T1000 (cell line): ENCODE measurements at places on chromosomes 5 and 9.

- no peak for DNase-seq
Measured at GRCh38 chr5:8493176-8493575, 624.2 kb downstream of the MTRR start.

DNA sequence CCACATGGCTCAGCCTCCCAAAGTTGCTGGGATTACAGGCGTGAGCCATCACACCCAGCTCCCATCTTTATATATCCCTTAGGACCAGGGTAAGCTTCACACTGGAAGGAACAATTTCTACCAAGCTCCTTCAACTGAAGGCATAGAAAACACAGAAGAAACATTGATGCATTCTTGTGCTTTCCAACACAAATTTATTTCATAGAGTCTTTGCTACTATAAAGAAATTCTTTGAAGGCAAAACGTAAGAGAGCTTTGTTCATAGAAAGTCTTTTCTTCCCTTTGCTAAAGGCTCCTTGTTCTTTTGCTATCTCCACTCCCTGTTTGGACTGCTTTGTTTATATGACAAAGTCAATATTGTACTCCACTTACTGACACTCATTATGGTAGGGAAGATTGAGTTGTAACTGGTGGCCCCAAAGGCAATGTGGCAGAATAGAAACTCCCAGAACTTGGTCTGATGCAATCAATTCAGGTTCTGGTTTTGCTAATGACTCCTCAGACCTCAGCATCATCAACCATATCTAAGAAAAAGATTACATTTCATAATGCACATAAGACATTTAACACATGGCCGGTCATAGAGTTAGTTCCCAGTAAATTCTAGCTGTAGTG is 97.4 kb upstream of the CLINT1 start:
- no peak for DNase-seq

DNA sequence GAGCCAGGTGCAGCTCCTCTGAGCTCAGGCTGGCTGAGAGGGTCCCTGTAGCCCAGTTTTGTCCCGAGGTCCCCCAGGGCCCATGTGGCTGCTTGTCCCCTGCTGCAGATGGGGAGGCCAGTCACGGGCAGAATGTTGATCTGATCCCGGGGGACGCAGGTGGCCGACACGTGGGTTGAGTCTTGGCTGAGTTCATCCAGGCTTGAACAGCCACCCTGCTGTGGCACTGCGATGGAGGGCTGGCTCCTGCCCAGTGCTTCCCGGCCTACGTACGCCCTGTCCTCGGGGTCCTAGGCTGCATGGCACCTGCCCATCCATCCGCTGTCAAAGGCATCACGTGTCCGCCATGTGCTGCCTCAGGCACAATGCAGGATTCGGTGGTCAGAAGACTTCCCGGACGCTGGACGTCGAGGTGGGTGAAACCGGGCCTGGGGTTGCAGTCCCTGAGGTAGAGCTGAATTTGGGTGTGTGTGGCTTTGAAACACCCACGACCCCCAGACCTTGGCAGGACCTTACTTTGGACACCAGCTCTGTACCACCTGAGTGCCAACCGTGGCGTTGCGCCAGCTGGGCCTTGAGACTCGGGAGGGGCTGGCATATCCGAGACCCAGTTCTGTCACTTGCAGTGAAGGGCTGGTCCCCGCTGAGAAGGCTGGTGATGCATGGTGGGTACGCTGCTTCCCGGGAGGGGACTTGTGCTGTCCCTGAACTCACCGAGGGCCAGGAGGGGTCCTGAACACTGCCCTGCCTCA is 22.3 kb downstream of the RXRA start:
- DNase-seq: no peak

DNA sequence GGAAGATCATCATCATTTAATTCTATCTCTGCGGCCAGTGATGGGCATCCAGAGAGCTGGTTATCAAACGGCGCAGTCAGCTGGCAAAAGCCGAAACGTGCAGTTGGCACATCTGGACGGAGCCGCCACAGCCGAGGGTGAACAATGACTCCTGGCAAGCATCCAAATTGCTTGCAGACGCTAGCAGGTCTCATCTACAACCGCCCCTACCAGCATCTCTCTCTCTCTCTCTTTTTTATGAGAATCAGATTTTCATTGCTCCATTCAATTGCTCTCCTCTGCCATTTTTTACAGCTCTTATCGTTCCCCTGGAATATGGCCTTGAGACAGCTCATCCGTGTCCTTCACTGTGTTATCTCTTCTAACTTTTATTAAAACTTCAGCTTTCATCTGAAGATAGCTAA is 165.2 kb downstream of the MAPKAP1 start:
- no peak for DNase-seq

- DNase-seq: no peak
Measured at GRCh38 chr5:180233729-180234128, 24.7 kb upstream of the RASGEF1C start.

DNA sequence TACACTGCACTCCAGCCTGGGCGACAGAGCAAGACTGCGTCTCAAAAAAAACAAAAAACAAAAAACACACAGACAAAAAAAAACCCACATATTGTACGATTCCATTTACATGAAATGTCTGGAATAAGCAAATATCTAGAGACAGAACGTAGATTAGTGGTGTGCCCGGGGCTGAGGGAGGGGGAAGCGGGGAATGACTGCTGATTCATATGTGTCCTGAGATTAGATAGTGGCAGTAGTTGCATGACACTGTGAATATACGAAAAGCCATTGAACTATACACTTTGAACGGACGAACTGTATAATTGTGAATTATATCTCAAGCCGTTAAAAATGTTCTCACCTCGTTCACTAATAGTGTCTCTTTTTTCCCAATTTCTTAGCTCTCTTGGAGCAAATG is 23.9 kb downstream of the FGF1 start:
- no peak for DNase-seq

DNA sequence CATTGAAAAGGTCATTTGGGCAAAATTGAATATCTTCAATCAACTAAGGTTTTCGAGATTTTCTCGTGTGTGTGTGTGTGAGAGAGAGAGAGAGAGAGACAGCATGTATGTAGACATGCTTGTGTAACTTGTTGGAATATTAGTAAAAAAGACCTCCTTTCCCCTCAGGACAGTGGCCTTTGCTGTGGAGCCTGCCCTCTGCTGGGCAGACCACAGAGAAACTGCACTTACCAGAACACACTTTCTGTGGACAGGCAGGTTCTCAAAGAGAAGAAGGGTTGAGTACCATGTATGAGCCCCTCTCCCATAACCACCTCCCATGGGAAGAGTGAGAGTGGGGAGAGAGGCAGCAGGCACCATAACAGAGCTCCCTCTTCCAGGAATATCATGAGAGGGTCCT is 45.6 kb downstream of the CFAP90 start:
- DNase-seq: no peak

DNA sequence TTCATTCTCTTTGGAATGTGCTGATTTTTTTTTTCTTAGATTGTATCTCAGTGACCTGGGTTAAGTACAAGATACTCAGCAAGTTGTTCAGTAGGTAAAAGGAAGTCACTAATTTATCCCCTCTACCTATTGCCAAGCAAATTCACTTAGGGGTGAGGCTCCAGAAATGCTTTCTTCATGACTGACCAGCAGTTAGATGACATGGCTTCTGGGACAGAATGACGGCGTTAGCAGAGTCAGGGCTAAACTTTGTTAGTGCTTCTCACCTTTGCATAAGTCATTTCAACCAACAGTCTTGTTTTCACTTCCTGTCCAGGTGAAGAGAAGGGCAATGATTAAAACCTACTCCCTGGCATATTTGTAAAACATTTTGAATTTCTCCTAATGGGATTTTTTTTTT is 20.2 kb upstream of the MTAP start:
- DNase-seq: no peak

DNA sequence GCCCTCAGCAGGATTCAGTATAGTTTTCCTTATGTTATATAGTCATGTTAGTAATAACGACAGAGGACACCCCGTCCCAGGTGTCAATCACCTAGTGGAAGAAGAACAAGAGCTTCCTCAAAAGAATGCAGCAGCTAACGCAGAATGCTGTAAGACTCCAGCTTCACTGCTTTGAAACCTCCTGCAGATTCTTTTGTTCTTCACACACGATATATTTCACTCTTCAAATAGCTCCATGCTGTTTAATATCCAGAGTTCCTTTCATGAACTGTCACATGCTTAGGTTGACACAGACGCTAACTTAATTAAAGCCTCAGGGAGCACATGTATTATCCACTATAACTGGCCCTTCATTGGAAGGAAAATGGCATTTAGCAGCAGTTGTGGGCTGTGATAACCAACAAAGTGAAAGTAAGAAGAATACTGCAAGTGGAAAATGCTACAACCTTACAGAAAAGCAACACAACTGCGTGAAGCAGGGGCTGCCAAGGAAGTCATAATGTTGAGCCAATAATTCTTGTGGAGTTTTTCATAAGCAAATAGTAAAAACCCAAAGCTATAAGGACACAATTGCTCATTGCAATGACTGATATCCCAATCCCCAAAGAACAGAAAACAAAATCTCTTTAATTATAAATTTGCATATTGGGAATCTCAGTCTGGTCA is 387.5 kb downstream of the PLK2 start:
- no peak for DNase-seq

- no peak for DNase-seq
Measured at GRCh38 chr9:4590430-4591122, 71.5 kb upstream of the PLPP6 start.

- DNase-seq: no peak
Measured at GRCh38 chr9:127386249-127386648, 10.7 kb upstream of the SLC2A8 start.

- peak; percentile 61 for DNase-seq
Measured at GRCh38 chr5:172833686-172834414, at the start of gene ERGIC1. ERGIC1 (plus strand) TSS chr5:172834251; CDS start chr5:172834414, 163 bp downstream.

GRCh38 chr9:99725852-99726251 is 95.8 kb upstream of the NR4A3 start:
- DNase-seq: no peak

GRCh38 chr5:36300191-36300926 is 1.3 kb downstream of the RANBP3L start:
- DNase-seq: no peak

DNA sequence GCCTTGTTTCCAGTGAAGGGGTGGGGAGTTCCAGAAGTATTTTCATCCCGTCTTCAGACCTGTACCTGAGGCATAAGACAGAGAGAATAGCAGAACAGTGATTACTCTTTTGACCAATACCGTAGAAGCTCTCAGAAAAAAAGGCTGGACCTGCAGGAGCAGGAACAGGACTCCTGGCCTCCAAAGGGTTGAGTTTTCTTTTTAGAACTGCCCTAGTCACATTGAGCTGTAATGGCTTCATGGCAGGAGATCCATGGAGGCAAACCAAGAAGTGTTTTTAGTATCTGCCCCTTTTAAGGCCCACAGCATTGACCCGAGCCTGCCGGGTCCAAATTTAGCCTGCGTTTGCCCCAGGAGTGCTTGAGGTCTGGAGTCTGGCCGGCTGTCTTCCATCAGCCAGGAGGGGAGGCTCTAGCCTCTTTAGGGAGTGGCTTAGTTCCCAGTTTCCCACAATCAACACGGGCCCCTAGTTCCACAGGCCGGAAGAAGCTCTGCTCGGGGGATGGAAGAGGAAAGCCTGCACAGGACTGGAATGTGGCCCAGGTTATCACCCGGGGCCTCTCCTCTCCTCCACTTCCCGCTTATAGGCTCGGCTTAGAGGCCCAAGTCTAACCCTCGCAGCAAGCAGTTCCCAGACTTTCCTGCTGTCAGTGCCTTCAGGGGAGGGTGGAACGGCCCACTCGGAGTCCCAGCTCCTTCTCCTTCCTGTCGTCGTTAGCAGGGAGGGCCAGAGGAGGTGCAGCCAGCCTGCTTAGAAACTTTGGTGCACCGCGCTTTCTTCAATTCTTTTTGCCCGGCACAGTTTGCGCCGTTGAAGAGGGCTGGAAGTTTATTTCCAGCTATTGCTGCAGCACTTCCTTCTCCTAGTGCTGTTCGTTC is 80.7 kb downstream of the C9orf152 start:
- DNase-seq: no peak

DNA sequence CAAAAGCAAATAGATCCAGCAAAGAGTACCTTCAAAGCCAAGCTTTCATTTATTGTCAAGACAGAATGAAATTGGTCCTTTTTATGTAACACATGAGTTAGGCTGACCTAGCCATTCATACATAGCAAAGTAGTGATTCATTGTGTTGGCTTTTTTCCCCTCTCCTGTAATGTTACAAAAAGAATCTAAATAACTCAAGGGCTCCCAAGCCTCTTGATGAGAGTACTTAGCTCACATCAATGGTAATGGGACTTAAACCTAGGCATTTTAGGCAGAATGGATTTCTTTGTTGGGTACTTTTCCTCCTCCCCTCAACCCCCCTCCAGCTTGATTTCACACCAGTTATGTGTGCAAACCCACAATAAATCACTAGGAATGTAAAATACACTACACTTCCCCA is 123.7 kb downstream of the EBF1 start:
- DNase-seq: no peak

GRCh38 chr5:111225926-111226325 is 1.7 kb downstream of the CAMK4 start:
- no peak for DNase-seq

DNA sequence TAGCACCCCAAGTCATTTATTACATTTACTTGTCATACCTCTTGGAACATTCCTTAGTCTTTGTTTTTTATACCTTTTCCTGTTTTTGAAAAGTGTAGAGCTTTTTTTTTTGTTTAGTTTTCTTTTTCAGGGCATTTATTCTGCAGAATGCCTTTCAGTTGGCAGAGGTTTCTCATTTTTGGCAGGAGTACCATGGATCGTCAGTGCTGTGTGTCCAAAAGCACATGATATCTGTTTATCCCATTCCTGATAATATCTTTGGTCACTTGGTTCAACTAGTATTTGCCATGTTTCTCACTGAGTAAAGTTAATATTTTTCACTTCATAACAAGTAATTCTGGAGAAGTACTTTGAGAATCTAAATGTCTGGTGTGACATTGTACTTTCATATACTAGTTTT is 10.7 kb downstream of the OGN start:
- DNase-seq: no peak

- no peak for DNase-seq
Measured at GRCh38 chr5:73265641-73266040, 92.6 kb downstream of the TMEM174 start.

GRCh38 chr5:6718718-6719117 is 5.5 kb downstream of the TENT4A start:
- DNase-seq: no peak

- no peak for DNase-seq
Measured at GRCh38 chr9:12722131-12722530, 28.9 kb downstream of the TYRP1 start.

GRCh38 chr9:710951-711745 is 130.3 kb upstream of the DMRT1 start:
- DNase-seq: no peak

DNA sequence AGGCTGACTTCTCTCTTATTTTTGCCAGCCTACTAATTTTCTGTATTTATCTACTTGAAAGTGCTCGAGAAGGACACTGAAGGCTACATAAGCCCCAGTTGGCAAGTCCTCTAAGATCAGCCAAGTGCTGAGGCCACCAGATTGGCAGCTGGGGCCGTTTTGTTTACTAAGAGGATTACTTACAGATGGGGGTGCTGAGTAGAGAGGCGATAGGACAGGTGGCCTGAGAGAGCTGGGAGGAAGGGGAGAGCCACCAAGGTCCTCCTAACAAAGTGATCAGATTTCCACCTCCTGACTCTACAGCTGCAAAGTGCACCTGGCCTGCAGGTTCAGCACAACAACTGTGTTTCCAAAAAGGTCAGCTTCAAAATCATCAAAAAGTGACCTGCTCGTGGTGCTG is 32.9 kb downstream of the FRMD3 start:
- no peak for DNase-seq

- DNase-seq: no peak
Measured at GRCh38 chr9:744046-744712, 97.3 kb upstream of the DMRT1 start.
